NCI-H1436 (cell line): ENCODE measurements at places on chromosomes 4 and X.

DNA sequence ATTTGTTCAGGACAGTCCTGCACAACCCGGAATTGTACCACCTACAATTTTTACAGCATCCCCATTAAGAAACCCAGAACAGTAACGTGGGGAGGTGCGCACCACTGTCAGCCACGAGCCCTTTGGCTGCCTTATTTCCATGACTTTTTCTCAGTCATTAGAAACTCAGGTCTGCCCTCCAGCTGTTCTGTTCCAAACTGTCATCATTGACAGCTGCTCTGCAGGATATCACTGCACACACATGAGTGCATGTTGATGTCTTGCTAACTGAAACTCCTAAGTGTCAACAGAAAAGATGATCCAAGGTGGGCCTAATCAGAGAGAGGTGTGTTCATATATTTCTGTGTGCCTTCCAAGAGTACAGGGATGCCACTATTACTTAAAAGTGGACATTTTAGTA lies 123.4 kb downstream of the PARM1 start:
- DNase-seq = no peak

- DNase-seq = no peak
Observed at GRCh38 chr4:4361883-4362282, 25.0 kb upstream of the NSG1 start.

DNA sequence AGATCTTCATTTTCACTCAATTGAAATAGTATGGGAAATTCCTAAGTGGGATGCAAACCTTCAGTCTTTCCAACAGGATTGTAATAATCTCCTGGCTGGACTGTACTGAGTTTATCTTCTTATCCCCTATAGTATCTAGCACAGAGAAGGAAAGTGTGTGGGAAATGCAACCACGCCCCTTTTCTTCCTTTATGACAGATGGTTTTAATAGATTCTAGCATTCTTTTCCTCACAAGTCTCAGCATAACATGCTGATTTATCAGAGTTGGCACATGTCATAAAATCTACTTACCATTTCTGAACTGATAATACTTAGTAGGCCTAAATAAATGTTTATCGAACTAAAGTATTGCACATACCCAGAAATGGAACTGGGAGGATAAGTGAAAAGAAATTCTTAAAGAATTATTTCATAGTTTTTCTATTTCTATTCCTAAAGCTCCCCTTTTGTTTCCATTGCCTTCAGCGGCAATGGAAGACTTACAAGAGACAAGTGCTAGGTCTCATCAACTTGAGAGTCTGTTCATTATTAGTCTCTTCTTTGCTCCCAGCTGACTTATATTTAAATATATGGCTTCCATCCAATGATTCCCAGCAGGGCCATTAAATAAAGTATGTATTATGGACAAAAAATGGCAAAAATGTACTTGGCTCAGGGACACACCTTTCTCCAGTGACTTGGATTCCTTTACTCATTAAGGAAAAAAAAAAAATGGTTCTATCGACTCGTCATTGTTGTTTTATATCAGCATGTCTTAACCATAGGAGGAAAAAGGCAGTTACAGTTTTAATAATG lies 484.5 kb downstream of the IL1RAPL1 start:
- no peak for DNase-seq

GRCh38 chr4:123480706-123481418 lies 84.3 kb downstream of the SPRY1 start:
- DNase-seq = no peak

GRCh38 chr4:107572281-107572680 lies 147.8 kb downstream of the PAPSS1 start:
- DNase-seq = no peak

DNA sequence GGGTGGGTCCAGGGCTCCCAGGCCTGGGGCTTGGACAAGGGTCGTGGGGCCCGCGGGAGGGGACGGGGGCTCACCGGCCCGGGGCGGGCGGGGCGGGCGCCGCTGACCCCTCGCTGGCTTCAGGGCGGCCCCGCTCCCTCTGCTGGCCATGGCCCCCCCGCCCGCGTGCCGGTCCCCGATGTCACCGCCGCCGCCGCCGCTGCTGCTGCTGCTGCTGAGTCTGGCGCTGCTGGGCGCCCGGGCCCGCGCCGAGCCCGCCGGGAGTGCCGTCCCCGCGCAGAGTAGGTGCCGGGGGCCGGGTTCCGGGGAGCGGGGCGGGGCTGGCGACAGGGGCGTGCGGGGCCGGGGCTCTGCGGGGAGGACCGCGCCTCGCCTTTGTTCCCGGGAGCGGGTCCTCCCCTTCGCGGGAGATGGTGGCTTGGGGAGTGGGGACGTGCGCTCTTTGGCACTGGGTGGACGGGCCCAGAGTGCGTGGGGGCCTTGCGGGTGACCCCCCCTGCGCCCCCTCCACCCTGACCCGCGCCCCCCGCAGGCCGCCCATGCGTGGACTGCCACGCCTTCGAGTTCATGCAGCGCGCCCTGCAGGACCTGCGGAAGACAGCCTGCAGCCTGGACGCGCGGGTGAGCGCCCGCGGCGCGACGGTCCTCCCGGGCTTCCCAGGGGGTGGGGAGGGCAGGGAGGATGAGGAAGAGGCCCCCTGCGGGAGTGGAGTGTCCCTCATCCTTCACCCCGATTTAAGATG lies 16.8 kb upstream of the NAT8L start:
- DNase-seq = peak; percentile 16

- no peak for DNase-seq
Observed at GRCh38 chrX:11733614-11734013, 24.4 kb upstream of the MSL3 start.

GRCh38 chrX:41796577-41796976 lies 72.6 kb downstream of the GPR82 start:
- DNase-seq = no peak

DNA sequence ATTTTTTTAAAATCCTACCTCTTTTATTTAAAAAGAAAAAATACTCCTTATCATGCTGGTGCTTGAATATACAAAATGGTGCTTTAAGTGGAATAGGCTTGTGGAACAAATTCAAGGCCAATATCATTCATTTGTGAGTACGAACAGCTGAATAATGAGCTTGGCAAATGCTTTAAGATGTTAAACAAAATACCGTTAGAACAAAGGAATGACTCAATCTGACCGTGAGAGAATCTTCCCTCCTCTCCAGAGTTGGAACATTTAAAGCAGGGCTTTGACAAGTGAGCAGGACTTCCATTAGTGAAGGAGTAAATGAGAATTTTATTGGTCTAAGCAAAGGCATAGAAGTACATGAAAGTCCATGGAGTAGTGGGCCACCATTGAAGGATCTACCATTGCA lies 74.5 kb downstream of the DCLK2 start:
- no peak for DNase-seq

GRCh38 chr4:153076861-153077260 lies 127.4 kb upstream of the TRIM2 start:
- no peak for DNase-seq

- DNase-seq = no peak
Observed at GRCh38 chrX:139776599-139776998, 68.6 kb upstream of the MCF2 start.

DNA sequence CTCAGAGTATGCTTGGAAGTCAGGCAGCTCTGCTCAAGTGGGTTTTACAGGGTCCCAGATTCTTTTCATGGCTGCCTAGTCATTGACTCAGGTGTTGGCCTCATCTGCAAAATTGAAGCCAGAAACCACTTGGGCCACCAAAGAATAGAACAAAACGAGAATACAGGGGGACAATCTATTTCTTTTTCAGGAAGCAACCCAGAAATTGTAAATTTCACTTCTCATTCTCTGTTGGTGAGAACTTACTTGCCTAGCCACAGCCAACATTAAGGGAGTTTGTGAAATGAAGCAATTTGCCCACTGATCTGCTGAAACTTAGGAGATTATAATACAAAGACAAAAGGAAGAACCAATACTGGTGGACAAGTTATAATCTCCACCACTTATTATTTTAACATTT lies 8.6 kb upstream of the TKTL2 start:
- DNase-seq = no peak

- no peak for DNase-seq
Observed at GRCh38 chr4:38723726-38724474, 58.9 kb downstream of the TLR10 start.

DNA sequence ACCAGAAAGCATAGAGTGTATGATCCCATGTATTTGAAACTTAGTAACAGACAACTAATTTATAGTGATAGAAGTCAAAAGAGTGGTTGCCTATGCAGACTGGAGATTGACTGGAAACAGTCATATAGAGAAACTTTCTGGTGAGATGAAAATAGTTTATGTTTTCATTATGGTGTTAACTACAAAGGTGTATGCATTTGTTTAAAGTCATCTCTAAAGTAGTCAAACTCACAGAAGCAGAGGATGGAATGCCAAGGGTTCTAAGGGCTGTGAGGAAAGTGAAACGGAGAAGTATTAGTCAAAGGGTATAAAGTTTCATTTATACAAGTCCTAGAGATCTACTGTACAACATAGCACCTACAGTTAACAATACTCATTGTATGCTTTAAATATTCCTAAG lies 45.8 kb downstream of the ENOX2 start:
- DNase-seq = no peak

DNA sequence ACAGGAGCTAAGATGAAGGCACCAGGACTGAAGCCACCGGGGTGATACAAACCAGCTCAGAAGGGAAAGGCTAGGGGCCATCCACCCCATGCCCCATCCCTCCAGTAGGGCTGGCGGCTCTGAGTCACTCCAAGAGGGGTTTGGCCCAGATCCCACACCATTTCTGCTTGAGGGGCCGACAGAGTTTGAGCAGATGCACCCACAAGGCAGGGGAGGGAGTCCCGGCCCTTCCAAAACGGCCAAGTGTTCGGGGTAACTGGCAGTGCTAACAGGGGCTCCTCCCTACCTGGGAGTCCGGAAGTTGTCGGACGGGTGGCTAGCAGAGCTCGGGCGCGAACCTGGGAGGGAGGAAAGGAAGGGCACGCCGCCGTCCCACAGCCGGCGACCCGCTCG lies 412 bp downstream of the SLC10A3 start:
- DNase-seq = no peak

GRCh38 chr4:184769141-184769765 lies 35.4 kb upstream of the CENPU start:
- no peak for DNase-seq

GRCh38 chr4:114791976-114792375 lies 193.4 kb downstream of the UGT8 start:
- DNase-seq = no peak

- DNase-seq = no peak
Observed at GRCh38 chr4:47390428-47391125, 72.9 kb downstream of the COMMD8 start.

GRCh38 chr4:92733231-92733630 lies 429.5 kb downstream of the GRID2 start:
- no peak for DNase-seq

GRCh38 chrX:24148535-24149350 lies 786 bp upstream of the ZFX start:
- no peak for DNase-seq

GRCh38 chrX:22247169-22247568 lies 25.5 kb upstream of the CBLL2 start:
- no peak for DNase-seq

DNA sequence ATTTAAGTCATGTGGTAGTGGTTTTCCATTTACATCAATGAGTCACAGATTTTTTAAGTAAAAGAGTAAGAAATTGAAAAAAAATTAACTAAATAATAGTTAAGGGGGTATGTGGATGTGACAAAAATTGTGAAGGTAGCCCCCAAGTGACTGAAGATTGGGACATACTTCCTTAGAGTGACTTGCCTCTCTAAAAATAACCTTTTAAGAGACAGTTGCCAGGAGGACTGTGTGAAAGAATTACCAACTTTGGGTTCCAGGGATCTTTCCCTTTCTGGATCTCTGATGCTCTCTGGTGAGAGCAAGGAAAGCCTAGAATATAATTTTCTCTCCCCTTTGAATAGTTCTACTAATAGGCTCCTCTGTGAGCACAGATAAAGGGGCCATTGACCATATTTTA lies 42.7 kb downstream of the NHSL2 start:
- DNase-seq = no peak

DNA sequence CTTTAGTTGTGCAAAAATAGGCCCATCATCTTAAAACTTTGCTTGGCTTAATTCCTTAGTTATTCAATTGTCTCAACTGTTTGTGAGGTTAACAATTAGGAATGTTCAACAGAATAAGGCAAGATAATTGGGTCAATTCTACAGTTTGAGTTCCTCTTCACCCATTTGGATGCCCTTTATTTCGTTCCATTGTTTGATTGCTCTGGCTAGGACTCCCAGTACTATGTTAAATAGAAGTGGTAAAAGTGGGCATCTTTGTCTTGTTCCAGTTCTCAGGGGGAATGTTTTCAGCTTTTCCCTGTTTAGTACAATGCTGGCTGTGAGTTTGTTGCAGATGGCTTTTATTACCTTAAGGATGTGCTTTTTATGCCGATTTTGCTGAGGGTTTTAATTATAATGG lies 761.5 kb upstream of the GRIA3 start:
- DNase-seq = no peak

GRCh38 chr4:159144112-159144694 lies 41.3 kb downstream of the RAPGEF2 start:
- DNase-seq = no peak

GRCh38 chr4:130591091-130591490 lies 1495.1 kb downstream of the C4orf33 start:
- no peak for DNase-seq

GRCh38 chr4:181909368-181909767 lies 333.8 kb upstream of the TENM3 start:
- no peak for DNase-seq

DNA sequence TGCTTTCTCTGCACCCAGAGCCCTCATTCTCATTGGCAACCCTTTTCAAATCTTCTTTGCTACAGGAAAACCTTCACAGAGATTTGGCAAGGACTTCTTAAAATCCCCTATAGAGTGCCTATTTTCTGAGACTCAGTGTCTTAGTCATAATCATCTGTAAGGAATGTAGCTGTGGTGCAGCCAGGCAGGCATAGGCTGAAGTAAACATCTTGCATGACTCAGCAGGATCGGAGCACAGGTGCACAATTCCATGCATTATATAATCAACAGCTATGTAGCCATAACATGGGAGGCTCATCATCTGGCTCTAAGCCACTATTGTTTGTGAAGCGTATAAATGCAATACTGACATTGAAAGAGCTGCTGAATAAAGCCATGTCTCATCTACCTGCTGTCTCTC lies 368.8 kb downstream of the MAGEE1 start:
- no peak for DNase-seq

- DNase-seq = no peak
Observed at GRCh38 chrX:15405846-15406245, 21.6 kb upstream of the VEGFD start.

DNA sequence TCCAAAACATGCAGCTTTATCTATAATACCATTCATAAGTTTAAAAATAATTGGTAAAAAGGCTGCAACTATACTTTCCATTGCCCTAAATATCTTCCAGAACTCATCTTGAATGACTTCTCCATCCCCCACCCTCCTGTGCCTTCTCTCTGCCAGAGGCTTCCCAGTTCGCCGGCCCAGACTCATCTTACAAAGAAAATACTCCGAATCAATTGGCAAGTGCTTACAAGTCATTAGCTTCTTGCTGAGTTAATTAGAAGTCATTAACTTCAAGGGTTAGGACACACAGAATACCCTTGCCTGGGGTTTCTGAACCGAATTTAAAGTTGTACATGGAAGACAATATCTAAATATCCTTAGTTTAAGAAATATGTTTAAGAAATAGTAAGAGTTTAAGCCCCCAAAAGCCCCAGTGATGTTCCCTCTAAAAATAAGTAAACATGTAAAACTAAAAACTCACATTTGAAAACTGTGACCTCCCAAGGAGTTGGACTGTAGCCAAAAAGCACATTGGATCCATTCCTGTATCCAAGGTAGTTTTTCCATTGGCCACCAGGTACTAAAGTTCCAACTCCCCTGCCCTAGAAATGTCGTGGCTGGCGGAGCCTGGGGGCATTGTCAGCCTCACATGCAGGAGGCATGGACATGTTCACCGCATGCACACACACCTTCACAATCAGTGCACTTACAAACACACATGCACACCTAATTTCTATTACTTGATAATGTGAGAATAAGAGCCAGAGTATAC lies 535.2 kb upstream of the FAT1 start:
- DNase-seq = no peak
